ENCODE measurements at places on chromosomes 3 and 15.

- DNase-seq = no peak
Measured at GRCh38 chr3:52150357-52150756, 3.9 kb downstream of the POC1A start.

- no peak for DNase-seq
Measured at GRCh38 chr3:126714921-126715320, 10.9 kb downstream of the CHCHD6 start.

- DNase-seq = no peak
Measured at GRCh38 chr3:127688022-127688415, 15.3 kb downstream of the ABTB1 start.

DNA sequence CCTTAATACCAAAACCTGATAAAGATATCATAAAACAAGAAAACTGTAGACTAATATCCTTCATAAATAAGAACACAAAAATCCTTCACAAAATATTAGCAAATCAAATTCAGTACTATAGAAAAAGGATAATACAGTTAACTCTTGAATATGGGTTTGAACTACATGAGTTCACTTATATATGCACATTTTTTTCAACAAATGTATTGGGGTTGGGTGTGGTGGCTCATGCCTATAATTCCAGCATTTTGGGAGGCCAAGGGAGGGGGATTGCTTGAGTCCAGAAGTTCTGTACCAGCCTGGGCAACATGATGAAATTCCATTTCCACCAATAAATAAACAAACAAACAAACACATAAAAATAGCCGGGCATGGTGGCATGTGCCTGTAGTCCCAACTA lies 39.2 kb downstream of the GOLGB1 start:
- DNase-seq = no peak

DNA sequence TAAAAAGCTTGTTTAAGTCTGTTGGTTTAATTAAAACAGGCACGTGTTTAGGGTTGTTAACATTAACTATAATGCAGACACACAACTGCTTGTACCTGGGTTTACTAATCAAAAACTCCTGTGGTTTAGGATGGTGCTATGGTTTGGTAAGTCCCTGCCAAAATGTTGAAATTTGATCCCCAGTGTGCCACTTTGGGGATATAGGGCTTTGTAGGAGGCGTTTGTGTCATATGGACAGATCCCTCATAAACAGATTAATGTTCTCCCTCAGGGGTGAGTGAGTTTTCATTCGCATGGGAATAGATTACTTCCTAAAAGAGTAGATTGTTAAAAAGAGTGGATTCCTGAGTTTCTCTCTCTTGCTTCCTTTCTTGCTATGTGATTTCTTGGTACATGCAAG lies 18.7 kb upstream of the GK5 start:
- DNase-seq = no peak

DNA sequence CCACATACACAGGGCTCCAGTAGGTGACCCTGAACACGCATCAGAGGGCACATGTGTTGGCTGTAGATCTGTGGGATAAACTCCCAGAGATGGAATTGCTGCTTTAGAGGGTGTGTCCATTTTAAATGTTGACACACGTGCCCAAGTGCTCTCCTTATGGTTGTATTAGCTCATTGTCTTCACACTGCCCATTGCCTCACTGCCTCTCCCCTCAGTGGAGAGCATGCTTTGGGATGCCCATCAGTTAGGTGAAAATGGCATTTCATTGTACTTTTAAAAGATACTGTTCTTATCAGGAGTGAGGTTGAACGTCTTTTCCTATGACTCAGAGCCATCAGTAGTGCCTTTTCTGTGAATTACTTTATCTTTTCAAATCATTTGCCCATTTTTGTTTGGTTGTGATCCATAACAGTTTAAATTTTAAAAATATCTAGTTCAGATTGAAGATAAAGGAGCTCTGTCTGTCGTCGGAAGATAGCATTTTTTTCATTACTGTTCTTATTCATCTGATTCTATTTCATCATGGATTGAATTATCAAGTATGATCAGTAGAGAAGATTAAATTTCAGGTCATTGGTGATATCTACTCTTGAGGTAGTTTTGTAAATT lies 120.7 kb downstream of the CHDH start:
- DNase-seq = no peak

GRCh38 chr15:39583596-39584265 lies 2.9 kb downstream of the THBS1 start:
- no peak for DNase-seq

DNA sequence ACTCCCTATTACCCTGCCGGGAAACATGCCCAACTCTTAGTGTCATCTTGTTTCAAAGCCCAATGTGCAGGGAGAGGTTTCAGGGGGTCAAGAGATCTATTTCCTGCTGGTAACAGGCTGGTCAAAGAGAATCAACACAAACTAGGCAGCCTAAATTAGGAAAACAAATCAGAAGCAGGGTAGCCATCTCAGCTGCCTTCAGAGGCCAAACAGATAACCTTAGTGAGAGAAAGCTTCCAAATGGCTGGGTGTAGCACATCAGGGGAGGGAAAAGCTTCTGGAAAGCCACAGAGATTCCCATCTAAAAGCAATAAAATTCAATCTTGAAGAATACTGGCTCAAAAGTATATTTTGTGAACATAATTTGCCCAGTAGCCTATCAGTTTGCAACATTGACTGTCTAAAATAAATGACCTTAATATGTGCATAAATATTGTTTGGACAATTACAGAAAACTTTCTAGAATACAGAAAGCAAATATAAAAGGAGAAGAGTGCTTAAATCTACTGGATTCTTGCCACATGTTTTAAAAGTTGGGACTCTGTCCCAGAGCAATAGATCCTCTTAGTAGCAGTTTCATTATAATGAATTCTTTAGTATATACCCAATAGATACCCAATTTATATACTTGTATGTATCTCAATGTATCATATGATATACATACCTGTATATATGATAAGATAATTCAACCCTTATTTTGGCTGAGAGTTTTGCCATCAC lies 371.9 kb upstream of the RARB start:
- no peak for DNase-seq

- DNase-seq = no peak
Measured at GRCh38 chr15:32802286-32802936, 84.6 kb downstream of the GREM1 start.

DNA sequence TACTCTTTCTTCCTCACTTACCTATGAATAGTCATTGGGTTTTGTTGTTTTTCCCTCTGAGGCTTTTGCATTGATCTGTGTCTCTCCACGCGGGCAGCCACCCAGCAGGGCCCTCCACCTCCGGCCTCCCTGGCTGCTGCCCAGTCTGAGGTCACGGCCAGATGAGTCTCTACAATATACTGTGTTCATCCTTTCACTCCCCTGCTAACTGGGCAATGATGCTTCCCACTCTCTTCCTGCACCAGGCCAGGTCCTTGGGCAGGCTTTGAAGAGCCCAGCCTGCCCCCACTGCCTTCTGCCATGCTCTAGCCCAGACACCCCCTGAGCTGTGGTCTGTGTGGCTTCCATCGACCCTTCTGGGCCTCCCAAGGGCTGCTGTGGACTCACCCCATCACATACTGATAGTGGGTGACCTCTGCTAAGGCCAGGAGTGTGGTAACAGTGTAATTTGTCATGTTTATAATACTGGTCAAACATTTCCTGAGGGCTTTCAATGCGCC lies 18.0 kb downstream of the PDIA5 start:
- no peak for DNase-seq

- no peak for DNase-seq
Measured at GRCh38 chr15:39843565-39843964, 60.9 kb upstream of the FSIP1 start.

GRCh38 chr3:71652781-71653413 lies 69.4 kb upstream of the FOXP1 start:
- no peak for DNase-seq

GRCh38 chr15:88711806-88712205 lies 73.0 kb downstream of the ISG20 start:
- no peak for DNase-seq

GRCh38 chr3:189460511-189460910 lies 170.7 kb upstream of the TP63 start:
- no peak for DNase-seq

DNA sequence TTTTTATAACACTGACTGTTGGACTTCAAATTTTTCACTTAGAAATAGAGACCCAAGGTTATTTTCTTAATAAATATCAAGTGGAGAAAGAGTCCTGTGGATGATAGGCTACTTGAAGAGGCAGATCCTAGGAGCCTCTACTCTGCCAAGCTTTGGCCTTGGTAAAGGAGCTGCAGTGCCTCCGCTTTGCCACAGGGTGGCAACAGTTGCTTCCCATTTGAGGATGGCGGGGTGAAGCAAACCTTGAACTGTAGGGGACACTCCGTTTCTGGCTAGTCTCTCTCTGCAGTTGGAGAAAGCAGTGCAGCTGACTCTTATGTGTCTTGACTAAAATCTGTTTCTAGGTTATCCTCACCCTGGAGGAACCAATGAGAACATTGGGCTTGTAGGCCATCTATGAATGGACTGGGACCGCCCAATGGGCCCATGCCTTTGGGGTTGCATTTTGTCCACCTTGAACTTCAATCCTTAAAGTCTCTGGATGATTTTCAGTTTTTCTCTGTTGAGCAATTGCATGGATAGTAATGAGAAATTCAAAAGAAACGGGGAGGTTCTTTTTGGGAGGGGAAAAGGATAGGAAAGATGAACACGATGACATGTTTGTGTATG lies 9.8 kb downstream of the SCG5 start:
- no peak for DNase-seq

DNA sequence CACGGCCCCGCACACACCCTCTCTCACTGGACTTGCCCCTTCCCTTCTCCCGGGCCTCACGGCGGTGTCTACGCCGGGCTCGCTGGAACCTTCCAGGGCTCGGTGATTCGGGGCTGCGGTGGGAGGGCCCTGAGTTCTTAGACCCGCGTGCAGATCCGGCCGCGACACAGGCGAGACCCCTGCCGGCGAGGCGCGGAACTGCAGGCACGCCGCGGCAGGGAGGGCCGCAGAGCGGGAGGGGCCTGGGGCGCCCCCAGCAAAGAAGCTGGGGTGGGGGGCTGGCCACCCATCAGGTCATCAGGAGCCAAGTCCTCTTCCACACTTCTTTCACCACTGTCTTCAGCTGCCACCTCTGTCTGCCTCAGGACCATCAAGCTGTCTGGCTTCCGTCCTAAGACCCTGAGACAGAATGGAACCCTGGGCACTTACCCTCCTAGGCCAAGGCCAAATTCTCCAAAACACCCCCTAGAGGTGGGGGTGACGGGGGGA lies 164.5 kb downstream of the XXYLT1 start:
- DNase-seq = peak; percentile 82

DNA sequence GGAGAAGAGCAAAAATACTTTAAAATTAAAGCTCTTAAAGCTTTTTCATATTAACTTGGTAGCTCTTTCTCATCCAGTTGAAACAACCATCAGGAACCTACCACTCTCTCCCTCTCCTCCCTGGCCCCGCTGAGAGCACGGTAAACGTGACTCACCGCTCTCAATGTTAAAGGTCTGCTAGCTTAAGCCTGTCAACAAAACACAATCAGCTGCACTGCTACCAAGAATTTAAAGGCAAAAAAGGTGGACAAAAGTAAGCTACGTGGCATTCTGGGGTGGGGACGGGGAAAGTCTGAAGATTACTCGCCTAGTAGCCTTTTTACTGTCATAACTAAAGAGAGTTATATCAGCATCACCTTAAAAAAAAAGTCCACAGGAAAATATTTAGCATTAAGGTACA lies 8.4 kb upstream of the GP5 start:
- no peak for DNase-seq

DNA sequence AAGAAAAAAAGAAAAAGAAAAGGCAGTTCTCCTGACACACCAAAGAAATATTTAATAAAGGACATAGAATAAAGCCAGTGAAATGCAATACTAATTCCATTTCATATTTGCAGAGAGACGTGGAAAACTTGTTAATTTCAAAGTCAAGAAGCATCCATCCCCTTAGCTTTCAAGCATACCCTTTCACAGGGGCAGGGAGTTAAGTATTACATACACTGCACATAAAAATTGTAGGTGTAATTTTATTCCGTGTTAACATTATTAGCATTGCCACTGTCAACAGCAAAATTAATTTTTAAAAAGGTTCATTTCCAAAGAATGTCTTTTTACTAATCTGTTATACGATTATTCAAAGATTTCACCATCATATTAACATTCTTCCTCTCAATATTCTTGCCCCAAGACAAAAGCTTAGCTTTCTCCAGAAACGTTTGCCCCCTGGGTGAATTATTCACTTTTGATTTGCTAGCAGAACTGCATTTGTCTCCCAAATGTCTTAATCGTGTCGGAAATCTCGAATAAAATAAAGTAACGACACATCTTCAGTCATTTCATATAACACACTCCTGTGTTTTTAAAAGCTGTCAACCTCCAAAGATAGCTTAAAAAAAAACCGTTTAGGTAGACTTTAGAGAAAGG lies 517.9 kb downstream of the MECOM start:
- DNase-seq = no peak

- no peak for DNase-seq
Measured at GRCh38 chr3:188624828-188625227, 470.9 kb downstream of the LPP start.

DNA sequence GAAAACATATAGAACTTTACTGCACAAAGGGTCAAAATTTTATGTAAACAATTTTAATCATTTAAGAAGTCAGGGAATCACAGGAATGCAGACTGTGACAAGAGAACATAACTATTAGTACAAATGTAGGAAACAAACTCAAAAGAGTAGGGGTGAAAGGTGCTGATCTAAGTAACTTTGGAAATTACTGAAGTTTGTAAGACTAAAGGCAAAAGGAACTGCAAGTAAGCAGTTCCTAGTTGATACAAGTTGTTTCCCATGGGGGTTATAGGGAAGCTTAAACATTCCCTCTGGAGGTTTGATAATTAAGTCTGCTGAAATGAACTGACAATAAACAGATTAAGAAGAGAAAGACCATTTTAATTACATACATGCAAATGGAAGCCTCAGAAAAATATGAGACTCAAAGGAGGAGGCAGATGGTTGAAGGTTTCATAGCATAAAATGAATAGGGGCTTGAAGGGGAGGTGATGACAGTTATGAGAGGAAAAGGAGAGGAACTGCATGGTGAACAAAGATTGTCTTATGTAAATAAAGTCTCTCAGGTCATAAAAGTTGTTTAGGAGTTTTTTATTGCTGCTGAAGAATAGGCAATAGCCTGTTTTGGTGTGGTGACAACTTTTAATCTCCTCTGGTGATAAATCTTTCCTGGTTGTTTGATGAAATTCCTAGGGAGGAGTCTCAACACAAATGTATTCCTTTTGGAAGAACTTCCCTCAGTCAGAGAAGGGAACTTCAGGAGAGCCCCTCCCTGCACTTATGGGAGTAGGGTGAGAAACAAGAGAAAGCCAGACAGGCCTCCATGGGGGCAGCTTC lies 17.1 kb downstream of the SETMAR start:
- DNase-seq = no peak

- no peak for DNase-seq
Measured at GRCh38 chr3:143206955-143207337, 87.4 kb downstream of the CHST2 start.

GRCh38 chr3:161314836-161315395 lies 56.4 kb downstream of the SPTSSB start:
- DNase-seq = no peak

DNA sequence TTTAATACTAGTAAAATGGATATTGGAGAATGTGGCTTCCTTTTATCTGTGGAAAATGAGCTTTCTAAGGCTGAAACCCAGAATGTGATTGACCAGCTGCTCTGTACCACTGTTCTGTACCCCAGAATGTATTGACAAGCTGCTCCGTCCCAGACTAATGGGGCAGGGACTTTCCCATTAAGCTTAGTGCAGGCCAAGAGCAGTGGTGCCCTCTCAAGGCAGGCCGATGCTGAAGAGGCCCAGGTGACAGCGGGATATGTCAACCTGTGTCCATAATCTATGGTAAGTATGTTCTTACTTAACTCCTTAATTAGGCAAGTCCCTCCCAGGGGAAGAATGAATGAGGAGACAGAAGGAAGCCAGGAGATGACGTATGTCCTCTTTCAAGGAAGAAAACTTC lies 31.1 kb downstream of the SGO1 start:
- no peak for DNase-seq

GRCh38 chr15:35170207-35170606 lies 85.1 kb upstream of the NANOGP8 start:
- no peak for DNase-seq

Data from type B pancreatic cell (in vitro differentiated cells).